CD4-positive, alpha-beta memory T cell (primary cell): ENCODE measurements at places on chromosomes 2 and 18.

- DNase-seq = no peak
Observed at GRCh38 chr2:105411720-105412407, 13.0 kb upstream of the FHL2 start.

DNA sequence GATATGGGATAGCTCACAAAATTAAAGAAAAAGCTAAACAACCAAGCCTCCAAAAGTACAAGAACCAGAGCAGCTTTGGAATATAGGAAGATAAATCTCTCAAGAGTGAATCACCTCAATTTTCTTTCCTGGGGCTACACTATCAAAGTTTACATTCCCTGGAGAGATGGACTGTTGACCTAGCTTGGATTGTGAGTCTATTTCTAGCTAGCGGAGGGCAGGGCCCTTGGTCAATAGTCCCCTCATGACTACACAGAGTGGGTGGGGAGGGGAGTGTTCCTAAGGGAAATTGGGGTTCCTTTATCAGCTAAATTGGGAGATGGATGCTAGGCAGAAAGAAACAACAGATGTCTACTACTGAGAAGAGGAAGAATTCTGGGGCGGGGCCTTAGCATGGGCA lies 29.9 kb upstream of the EIF2AK3 start:
- DNase-seq = no peak

DNA sequence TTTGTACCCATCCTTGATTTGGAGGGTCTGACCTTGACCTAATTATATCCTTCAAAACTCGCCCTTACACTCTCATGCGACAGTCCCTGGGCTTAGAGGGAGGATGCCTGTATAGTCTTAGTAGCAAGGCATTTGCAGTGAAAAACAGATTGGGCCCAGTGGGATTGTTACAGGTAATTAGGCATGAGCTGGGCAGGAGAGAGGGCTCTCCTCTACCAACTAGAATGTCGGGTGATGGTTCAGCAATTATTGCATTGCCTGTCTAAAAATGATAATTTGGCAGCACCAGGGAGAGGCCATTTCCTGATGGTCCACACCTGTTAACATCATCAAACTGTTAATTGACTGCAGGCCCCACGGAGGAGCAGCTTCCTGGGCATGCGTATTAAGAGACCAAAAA lies 32.4 kb downstream of the COMMD1 start:
- no peak for DNase-seq

GRCh38 chr2:861655-862354 lies 88.8 kb upstream of the SNTG2 start:
- no peak for DNase-seq

- DNase-seq = peak; percentile 23
Observed at GRCh38 chr2:148876202-148876594, 1.2 kb downstream of the KIF5C start.

GRCh38 chr2:26185304-26185928 lies 12.5 kb downstream of the GAREM2 start:
- DNase-seq = peak; percentile 38

- DNase-seq = no peak
Observed at GRCh38 chr18:3816610-3817363, 366.8 kb downstream of the TGIF1 start.

GRCh38 chr2:24586955-24587354 lies 95.9 kb downstream of the NCOA1 start:
- peak; percentile 35 for DNase-seq

GRCh38 chr18:24632158-24632988 lies 171.9 kb downstream of the HRH4 start:
- no peak for DNase-seq

GRCh38 chr2:236731767-236732580 lies 162.3 kb downstream of the ACKR3 start:
- DNase-seq = no peak

- DNase-seq = no peak
Observed at GRCh38 chr2:24891201-24891600, 28.8 kb downstream of the ADCY3 start.

DNA sequence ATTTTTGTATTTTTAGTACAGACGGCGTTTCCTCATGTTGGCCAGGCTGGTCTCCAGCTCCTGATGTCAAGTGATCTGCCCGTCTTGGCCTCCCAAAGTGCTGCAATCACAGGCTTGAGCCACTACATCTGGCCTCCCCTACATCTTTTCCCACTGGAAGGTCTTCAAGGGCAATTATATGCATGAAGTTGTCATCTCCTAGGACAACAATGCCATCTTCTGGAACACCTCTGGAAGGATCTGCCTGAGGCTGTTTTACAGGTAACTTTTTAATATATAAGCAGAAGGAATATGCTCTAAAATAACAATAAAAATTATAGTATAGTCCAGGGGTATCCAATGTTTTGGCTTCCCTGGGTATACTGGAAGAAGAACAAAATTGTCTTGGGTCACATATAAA lies 321.4 kb downstream of the AFF3 start:
- DNase-seq = no peak

DNA sequence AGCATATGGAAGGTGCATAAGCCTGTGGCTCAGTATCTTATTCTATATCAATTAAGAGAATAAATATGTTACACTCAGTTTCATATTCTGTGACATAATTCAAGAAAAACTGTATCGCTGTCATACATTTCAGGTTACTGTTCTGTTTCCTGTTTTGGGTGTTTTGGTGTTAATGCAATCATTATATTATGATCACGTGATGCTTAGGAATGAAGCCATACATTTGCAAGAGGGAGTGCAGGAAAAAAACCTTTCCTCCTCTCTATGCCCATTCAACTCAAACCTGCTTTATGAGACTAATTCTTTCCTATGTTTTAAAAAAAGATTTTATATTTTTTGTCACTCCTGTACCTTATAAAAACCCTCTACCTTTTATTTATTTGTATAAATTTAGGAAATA lies 120.8 kb upstream of the DDX18 start:
- no peak for DNase-seq

- DNase-seq = no peak
Observed at GRCh38 chr2:217658806-217659205, 344.0 kb downstream of the TNS1 start.
